ENCODE measurements at places on chromosomes 1 and 21. TPM values are rescaled to one million over a fixed set of nuclear protein-coding genes. Genes with fewer than 3 reads are reported as not detected.
A peak's percentile ranks its signal among the peaks of the same experiment; 100 is the strongest.

DNA sequence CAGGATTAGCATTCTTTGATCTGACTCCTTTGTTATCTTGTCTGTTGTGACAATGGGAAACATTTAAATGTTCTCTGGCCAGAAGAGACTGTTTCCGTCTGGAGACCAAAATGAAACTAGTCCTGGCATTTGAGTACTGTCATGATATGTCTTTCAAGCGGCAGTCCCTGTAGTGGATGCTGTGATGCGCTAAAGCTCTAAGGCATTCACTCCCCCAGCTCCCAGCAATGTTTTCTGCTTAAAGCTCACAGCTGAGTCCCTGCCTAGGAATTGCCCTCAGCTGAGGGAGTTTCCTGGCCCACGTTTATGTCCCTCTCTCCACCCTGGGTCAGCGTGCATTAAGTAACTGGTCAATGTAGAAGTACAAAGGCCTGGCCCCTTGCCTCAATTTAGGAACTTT, 109.4 kb downstream of the UCHL5 start:
- H3K36me3 ChIP-seq = no peaks in the 10 kb centered on the region
- H3K27me3 ChIP-seq = no peaks in the 10 kb centered on the region
- H3K4me1 ChIP-seq = no peaks in the 10 kb centered on the region
- no peak overlapping the region for H3K4me3 ChIP-seq

DNA sequence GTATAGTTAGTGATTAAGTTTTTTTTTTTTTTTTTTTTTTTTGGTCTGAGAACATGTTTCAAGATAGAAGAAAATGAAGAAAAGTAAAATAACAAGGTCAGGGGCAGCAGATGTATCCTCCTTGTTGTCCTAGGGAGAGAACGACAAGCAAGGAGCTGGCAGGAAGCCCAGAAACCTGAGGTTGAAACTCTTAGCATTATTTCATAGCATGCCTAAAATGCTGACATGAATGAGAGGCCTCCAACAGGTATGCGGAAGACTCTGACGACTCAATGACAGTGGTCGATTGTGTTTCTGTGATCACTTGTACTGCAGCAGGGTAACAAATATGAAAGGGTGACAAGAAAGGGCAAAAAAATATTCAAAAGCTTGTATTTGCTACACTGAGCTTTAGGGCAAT, 415.9 kb downstream of the PLA2G4A start:
- H3K27ac ChIP-seq = no peak overlapping the region
- no peak overlapping the region for H3K4me3 ChIP-seq
- no peaks in the 10 kb centered on the region for H3K36me3 ChIP-seq
- no peak for DNase-seq

- peaks cover 68% of the 10 kb centered on the region for H3K4me1 ChIP-seq
- H3K27me3 ChIP-seq = no peaks in the 10 kb centered on the region
Measured at GRCh38 chr1:2231532-2232254, 3.6 kb downstream of the SKI start.

Gene PPIAL4G
- 0.44 TPM for total RNA-seq

Gene IQCC
- 5.6 TPM for total RNA-seq

- H3K4me3 ChIP-seq = no peak overlapping the region
- no peak overlapping the region for H3K27ac ChIP-seq
- no peak for DNase-seq
- H3K27me3 ChIP-seq = peaks cover 57% of the 10 kb centered on the region
- no peaks in the 10 kb centered on the region for H3K36me3 ChIP-seq
- peaks cover 31% of the 10 kb centered on the region for H3K4me1 ChIP-seq
Measured at GRCh38 chr1:200035956-200036618, 8.6 kb downstream of the NR5A2 start.

GRCh38 chr21:37744551-37744950, 171.7 kb downstream of the KCNJ6 start:
- no peaks in the 10 kb centered on the region for H3K4me1 ChIP-seq
- H3K27me3 ChIP-seq = peaks cover 6% of the 10 kb centered on the region
- no peak for DNase-seq
- H3K4me3 ChIP-seq = no peak overlapping the region

DNA sequence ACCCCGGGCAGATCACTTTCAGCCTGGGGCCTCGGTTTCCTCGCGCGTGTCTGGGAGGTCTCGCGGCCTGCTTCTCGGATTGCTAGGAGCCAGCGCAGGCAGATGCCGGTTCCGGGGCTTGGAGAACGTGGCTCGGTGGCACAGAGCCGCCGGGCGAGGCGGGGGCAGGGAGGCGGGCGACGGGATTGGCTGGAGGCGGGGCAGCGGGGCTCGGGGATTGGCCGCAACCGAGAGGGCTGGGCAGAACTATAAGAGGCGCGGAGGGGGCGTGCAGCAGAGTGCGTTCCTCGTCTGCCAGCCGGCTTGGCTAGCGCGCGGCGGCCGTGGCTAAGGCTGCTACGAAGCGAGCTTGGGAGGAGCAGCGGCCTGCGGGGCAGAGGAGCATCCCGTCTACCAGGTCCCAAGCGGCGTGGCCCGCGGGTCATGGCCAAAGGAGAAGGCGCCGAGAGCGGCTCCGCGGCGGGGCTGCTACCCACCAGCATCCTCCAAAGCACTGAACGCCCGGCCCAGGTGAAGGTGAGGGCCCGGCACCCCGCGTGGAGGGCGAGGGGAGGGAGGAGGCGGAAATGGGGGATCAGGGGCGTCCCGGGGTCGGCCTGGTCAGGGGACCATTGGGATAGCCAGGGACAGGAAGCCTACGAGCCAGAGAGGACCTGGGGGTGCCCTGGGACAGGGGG, at the start of gene MFSD2A:
TSS of gene MFSD2A (plus strand) at position 276 of the 677 bp plus-strand sequence. CDS start at position 424, 148 bp downstream.
- no peak within 1 kb of the TSS for H3K27ac ChIP-seq
- H3K4me1 ChIP-seq = peaks cover 20% of the 10 kb centered on the region
- peak within 1 kb of the TSS; percentile 74 for H3K4me3 ChIP-seq
- no peaks in the 10 kb centered on the region for H3K27me3 ChIP-seq
- DNase-seq = peak; percentile 82

DNA sequence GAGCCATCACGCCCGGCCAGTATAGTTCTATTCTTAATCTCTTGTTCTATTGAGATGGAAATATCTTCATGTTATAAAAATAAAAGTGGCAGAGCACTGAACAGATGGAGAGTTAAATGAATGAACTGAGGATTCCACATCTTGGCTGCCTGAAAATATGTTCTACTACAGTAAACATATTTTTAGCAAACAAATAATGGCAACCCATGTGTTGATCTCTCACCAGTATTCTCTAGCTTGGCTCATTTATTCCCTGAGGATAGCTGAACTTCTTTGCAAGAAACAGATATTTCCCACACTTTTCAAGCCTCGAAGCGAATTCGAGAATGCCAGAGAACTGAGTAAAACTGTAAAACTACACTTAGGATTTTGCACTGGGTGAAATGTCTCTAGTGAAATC, 58.9 kb downstream of the DIRAS3 start:
- H3K36me3 ChIP-seq = no peaks in the 10 kb centered on the region
- H3K4me1 ChIP-seq = no peaks in the 10 kb centered on the region
- no peak overlapping the region for H3K27ac ChIP-seq
- no peaks in the 10 kb centered on the region for H3K27me3 ChIP-seq
- no peak overlapping the region for H3K4me3 ChIP-seq
- no peak for DNase-seq

Gene SLC26A9
- total RNA-seq = not detected

DNA sequence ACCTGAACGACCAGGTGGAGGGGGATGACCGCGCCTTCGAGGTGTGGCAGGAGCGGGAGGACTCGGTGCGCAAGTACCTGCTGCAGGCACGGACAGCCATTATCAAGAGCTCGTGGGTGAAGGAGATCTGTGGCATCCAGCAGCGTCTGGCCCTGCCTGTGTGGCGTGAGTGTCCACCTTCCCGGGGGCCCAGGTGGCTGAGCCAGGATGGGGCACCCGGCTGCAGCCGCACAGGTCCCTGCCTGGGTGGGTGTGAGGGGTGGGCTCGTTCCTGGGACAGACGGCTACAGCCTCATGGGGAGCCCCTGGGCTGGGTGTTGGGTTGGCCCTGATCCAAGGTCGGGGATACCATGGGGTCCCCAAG, 65.2 kb downstream of the TRIM11 start:
- DNase-seq = no peak
- no peak overlapping the region for H3K4me3 ChIP-seq
- no peaks in the 10 kb centered on the region for H3K4me1 ChIP-seq
- H3K27me3 ChIP-seq = no peaks in the 10 kb centered on the region
- no peaks in the 10 kb centered on the region for H3K36me3 ChIP-seq

- no peaks in the 10 kb centered on the region for H3K27me3 ChIP-seq
- no peak overlapping the region for H3K27ac ChIP-seq
- H3K4me1 ChIP-seq = no peaks in the 10 kb centered on the region
- H3K36me3 ChIP-seq = no peaks in the 10 kb centered on the region
- H3K4me3 ChIP-seq = no peak overlapping the region
Measured at GRCh38 chr1:7008331-7008730, 223.1 kb downstream of the CAMTA1 start.

Gene LCE2B
- total RNA-seq = not detected

Gene GSTM5
- not detected for total RNA-seq

DNA sequence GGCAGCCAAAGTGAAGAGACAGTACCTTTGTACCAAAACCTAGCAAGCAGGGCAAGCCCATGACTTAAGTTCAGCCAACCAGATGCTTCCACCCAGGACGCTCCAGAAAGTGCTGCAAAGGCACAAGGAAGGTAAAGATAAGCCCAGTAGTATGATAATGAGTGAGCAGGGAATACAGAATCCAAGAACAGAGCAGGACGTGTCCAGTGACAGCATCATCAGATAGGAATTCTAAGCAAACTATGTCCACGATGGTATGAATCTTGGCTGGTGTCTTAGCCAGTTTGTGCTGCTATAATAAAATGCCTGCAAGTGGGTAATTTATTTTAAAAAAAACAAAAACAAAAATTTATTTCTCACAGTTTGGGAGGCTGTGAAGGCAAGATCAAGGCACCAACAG, 13.6 kb downstream of the GJA4 start:
- no peak overlapping the region for H3K4me3 ChIP-seq
- no peak overlapping the region for H3K27ac ChIP-seq
- H3K36me3 ChIP-seq = no peaks in the 10 kb centered on the region
- no peak for DNase-seq

GRCh38 chr1:198575798-198576641, 35.5 kb upstream of the ATP6V1G3 start:
- DNase-seq = no peak
- no peak overlapping the region for H3K4me3 ChIP-seq
- H3K4me1 ChIP-seq = no peaks in the 10 kb centered on the region

Gene PYGO2
- 34.2 TPM for total RNA-seq

Gene PTGS2
- total RNA-seq = 3.1 TPM
